D341Med (cell line): ENCODE measurements at places on chromosomes 7 and 10.

DNA sequence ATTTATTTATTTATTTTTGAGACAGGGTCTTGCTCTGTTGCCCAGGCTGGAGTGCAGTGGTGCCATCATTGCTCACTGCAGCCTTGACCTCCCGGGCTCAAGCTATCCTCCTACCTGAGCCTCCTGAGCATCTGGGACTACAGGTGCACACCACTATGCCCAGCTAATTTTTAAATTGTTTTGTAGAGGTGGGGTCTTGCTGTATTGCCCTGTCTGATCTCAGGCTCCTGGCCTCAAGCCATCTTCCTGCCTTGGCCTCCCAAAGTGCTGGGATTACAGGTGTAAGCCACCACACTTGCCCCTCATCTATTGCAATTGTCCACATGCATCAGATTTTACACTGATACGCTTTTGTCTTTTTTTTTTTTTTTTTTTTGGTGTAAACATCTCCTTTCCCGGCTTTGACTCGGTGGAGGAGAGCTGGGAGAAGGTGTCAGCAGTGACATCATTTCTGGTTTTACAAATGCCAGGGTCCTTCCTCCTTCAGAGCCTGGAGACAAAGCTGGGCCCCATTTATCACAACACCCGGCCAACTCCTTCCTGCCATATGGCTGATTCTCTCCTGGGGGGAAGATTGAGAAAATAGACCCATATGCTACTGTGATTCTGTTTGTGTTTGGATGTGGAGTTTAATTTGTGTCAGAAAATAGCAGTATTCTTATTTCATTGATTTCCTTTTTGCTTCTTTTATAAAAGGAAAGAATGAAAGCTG, 61.3 kb downstream of the GALNT17 start:
- DNase-seq: peak; percentile 43

GRCh38 chr10:117541909-117542705, 439 bp upstream of the EMX2 start:
- peak; percentile 76 for DNase-seq

GRCh38 chr7:31023877-31024276, 28.2 kb upstream of the ADCYAP1R1 start:
- no peak for DNase-seq

- no peak for DNase-seq
These were observed 94.8 kb downstream of the GSAP start for GRCh38 chr7:77321300-77321699.
